ENCODE measurements at places on chromosomes 16 and 17.

- no peak for DNase-seq
These were observed 83.3 kb downstream of the WDR59 start for GRCh38 chr16:74901606-74902005.

GRCh38 chr16:84565669-84566495 is 52.0 kb downstream of the COTL1 start:
- DNase-seq: no peak

GRCh38 chr16:80375973-80376372 is 164.8 kb upstream of the DYNLRB2 start:
- DNase-seq: no peak

GRCh38 chr16:69839798-69840409 is 77.8 kb downstream of the WWP2 start:
- no peak for DNase-seq

DNA sequence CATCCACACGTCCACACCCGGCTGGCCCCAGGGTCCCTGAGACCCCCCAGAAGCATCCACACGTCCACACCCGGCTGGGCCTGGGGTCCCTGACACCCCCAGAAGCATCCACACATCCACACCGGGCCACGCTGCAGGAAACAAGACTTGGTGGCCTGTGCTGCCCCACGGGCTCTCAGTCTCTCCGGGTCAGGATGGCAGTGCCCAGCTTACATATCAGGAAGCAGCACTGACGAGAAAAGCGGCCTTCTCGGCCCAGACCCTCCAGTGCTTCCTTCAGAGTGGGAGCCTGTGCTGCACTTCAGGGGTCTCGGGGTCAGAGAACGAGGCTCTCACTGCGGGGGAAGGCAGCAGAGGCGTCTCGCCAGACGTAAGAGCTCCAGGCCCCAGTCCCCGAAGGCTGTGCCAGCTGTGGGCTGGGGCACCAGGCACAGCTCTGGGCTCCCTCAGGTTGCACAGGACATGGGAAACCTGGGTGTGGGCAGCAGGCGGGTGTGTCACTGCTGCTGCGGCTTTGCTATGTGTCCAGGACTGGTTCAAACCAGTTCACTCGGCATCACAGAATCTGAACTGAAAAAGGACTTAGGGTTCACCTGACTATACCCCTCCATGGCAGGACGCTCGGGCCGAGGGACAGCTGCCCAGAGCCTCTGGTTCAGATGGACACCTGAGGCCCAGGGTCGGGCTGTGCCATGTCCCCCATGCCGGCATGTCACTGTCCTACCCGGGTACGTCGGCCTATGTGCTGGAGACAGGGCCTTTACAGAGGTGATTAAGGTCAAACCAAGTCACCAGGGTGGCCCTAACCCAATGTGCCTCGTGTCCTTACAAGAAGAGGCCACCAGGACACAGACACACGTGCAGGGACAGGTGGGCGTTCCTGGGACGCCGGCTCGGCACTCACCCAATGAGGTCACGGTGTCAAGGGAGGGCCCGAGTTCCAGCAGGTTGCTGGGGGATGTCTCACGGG is 40.2 kb upstream of the CHMP6 start:
- DNase-seq: peak; percentile 35

DNA sequence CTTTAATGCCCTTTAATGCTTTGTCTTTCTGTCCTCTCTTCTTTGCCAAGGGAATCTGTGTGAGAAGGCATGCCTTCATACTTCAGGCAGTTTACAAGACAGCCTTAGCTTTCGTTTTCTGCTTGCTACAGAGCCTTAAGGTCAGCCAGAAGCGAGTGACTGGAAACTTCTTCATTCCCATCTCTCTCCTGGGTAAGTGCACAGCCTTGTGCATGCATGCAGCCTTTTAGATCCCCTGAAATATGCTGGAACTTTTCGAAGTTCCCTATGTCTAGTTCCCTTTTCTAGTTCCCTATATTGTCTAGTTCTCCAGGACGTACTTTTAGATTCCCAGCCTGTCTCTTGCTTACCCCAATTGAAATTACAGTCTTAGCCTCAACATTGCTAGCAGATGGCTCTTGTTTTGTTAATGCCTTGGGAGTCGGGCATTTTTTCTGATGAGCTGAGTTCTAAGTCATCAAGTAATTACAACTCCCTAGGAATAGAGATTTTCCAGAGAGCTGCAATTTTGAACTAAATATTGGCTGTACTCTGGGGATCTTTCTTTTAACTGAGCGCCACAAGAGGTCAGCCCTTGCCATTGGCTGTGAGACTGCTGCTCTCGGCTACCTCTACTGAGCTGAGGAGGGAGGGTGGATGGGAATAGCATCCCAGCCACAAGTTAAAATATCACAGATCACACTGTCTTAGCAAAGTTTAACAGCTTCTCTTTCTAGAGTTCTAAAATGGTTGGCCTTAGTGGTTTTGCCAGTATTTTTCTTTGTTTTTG is 22.7 kb upstream of the PPM1D start:
- DNase-seq: peak; percentile 48

- DNase-seq: no peak
These were observed 30.7 kb downstream of the CACNG3 start for GRCh38 chr16:24286741-24287405.

- DNase-seq: no peak
These were observed 321.1 kb downstream of the C16orf95 start for GRCh38 chr16:86996081-86996480.

DNA sequence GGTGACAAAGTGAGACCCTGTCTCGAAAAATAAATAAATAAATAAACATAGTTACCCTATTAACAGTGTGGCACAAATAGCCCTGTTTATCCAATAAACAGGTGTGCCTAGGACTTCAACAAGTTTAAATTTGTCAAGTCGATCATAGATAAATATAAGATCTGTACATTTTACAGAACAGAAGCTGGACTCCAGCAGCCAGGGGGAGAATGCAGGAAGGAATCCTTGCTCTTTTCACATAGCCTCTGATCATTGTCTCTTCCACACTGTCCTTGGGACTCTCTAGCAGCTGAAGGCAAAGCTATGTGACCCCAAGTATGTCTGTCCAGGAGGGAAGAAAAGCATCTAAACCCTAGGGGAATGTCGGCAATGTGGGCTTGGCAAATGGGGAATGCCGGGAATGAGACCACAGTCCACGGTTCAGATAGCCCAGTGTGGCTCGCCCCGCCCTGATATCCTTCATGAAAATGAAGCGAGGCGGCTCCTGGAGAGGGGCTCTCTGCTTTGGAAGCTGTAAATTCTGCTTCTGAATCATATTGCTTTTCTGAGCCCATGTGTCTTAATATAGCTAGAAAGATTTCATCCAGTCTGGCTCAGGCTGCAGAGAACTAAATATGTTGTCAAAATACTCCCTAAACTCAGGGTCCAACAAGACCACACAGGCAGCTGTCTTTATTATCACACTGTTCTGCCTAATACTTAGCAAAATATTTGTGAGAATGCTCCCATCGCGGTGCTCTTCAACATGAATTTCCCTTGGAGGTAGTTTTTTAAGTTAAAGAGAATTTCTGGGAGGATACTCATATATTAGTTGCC is 24.9 kb upstream of the GRB2 start:
- peak; percentile 64 for DNase-seq

DNA sequence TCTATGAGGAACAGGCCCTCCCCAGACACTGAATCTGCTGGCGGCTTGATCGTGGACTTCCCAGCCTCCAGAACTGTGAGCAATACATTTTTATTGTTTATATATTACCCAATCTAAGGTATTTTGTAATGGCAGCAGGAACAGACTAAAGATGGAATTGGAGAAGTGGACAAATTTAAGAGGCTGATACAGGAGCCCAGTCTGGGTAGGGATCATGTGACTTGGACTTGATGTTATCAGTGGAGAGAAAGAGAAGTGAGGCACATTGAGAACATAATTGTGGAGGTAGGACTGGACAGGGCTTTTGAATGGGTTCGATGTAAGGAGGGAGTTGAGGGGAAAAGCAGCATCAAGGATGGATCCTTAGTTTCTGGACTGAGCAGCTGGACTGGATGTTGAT is 93.8 kb downstream of the USP31 start:
- DNase-seq: no peak

DNA sequence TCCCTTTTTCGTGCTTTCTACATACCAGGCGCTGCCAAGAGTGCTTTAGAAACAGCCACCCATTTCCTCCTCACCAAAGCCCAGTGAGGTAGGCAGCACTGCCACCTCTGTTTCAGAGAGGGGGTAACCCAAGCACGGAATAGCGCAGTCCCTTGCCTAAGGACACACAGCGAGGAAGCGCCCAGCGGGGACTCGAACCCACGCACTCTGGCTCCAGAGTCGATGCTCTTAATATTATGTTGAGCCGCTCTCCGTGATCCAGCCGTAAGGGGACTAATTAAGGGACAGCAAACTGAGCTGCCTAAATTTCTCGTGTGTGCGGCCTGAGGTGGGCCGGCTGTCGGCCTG is 497 bp downstream of the CES1 start:
- no peak for DNase-seq

- DNase-seq: no peak
These were observed 92.7 kb upstream of the FA2H start for GRCh38 chr16:74867281-74867849.

- DNase-seq: no peak
These were observed 36.5 kb upstream of the ADGRG1 start for GRCh38 chr16:57591870-57592485.

DNA sequence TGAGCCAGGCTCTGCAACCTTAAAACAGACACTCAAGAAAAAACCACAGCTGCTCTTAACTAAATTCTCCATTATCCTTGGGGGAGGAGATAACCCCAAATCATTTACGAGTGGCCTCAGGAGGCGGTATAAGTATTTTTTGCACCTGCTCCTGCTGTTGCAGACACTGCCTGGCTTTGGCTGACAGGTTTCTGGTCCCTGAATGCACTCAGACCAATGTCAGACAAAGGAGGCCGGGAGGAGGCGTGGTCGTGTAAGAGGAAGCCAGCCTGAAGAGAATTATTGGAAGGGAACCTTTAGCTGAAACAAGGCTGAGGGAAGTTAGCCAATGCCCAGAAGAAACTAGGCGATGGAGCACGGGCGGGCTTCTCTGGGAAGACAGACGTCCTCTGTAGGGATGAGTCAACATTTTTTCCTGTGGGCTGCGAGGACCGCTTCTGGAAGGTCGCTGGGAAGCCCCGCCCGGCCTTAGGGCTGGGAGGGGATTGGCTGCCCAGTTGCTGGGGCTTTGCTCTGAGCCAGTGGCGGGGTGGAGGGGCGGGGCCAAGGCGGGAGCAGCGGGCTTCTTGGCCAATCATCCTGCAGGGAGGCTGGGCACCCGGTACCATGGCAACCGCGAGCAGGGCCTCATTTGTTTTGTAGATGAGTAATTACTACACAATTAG is 82.3 kb downstream of the CCDC182 start:
- DNase-seq: peak; percentile 98

DNA sequence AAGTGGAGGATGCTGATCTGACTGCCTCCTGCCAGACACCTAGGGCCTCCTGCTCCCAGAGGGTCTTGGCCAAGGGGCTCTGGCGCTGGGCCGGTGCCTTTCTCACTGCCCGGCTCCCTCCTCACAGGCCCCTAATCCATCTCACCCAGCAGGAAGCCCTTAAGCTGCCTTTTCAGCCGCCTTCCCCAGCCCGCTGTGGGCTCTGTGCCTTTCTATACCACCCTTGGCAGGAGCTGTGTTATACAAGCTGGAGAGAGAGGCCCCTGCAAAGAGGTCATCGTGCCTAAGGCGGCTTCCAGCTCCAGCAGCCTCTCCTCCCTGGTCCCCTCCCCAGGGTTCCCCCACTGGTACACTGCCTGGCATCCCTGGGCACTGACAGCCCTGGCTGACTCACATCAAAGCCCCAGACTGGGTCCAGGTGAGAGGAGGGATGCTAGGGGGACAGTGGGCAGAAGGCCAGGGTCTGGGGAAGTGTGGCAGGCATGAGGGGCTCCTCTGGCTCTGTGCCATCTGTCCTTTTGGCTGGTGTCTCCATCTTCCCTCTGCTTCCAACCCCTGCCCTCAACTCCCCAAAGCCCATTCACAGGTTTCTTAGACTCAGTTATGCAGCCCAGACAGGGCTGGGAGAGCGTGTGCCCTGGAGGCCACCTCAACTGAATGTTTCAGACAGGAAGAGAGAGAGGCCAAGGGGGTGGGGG is 15.3 kb upstream of the FZD2 start:
- DNase-seq: peak; percentile 82

- no peak for DNase-seq
These were observed 130.0 kb downstream of the KATNIP start for GRCh38 chr16:27679899-27680298.

DNA sequence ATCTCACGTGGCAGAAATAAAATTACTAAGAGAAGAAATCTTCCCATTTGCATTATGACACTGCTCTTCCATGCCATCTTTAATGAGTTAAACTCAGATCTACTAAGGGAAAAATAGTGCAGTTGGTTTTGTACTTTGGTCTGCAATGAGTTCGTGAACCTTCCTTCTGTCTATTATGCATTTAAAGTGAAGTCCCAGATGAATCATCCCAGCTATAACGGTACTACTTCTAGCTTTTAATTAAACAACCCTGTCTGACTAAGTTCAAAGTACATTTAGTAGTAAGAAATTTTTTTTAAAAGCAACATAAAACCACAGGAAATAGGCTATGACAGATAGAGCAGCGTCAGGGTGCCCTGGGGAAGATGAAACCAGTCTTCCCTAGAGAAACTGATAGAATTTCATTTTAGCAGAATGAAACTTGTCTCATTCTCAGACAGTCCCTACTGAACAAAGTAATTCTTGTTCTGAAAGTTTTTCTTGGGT is 1.8 kb downstream of the TMIGD1 start:
- DNase-seq: no peak

DNA sequence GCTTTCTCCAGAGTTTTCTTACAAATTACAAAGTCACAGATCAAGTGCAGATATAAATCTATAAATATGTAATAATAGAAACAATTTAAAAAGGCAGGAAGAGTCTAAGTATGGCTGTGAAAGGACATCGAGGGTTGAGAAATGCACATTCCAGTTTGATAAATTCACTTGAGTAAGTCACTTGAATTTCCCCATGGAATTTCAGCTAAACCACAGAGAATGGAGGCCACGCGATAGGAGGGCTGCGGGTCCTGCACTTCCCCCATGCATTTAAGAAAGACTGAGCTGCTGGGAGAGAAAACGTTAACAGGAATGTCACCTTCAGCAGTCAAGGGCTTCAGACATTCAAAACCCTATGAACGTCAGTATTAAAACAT is 6.1 kb upstream of the MXRA7 start:
- no peak for DNase-seq

DNA sequence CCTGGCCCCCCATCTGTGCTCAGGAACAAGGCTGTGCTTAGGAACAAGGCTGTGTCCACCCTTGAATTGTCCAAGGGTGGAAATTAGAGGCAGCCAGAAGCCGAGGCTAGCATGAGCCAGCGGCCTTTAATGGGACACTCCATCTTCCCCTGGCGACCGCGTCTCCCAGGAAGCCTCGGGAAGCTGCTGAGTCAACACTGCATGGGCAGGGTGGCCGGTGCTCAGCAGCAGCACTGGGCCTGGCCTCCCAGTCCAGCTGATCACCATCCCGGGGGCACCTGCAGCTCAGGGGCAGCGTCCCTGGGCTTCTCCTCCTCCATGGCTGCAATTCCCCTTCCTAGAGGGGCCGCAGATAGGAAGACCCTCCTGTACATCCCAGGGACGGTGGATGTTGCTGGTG is 180.8 kb downstream of the ENGASE start:
- DNase-seq: no peak

- peak; percentile 57 for DNase-seq
These were observed 8.3 kb upstream of the NOS2 start for GRCh38 chr17:27808628-27809027.

- no peak for DNase-seq
These were observed 17.5 kb upstream of the KLHL11 start for GRCh38 chr17:41882756-41883155.

Data from H7 (cell line).